ENCODE measurements at places on chromosomes 3 and 15.

DNA sequence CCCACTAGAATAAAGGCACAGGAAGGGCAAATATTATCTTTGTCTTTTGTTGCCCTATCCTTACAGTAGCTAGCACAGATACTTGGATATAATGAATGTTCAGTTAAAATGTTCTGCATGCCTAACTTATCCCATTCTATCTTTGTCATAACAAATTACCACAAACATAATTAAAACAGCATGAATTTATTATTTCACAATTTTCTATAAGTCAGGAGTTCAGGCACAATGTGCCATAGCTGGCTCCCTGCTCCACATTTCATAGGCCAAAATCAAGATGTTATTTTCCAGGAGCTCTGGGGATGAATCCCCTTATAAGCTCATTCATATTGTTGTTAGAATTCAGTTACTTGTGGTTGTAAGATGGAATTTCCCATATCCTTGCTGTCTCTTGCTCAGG lies 975.5 kb downstream of the IGSF11 start:
- no peak for DNase-seq

DNA sequence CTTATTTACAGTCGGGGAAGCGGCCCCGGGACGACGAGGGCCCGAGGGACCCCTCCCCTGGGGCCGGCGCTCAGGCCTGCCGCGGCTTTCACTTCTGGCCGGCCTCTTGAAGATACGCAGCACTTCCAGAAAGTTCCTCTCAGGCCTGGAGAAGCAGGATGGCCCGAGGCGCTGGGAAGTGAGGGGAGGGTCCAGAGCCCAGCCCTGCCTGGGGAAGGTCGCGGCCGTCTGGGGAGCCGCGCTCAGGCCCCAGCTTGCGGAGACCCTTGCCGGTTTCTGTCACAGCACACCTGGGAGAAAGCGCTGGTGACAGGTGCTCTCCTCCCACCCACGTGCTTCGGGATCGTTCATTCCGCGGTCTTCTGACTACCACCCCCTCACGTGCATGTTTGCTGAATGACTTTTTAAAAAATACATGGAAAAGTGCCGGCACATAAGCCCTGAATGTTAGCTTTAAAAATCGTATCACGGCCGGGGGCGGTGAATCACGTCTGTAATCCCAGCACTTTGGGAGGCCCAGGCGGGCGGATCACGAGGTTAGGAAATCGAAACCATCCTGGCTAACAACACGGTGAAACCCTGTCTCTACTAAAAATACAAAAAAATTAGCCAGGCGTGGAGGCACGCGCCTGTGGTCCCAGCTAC lies 727 bp upstream of the TM2D3 start:
- no peak for DNase-seq

DNA sequence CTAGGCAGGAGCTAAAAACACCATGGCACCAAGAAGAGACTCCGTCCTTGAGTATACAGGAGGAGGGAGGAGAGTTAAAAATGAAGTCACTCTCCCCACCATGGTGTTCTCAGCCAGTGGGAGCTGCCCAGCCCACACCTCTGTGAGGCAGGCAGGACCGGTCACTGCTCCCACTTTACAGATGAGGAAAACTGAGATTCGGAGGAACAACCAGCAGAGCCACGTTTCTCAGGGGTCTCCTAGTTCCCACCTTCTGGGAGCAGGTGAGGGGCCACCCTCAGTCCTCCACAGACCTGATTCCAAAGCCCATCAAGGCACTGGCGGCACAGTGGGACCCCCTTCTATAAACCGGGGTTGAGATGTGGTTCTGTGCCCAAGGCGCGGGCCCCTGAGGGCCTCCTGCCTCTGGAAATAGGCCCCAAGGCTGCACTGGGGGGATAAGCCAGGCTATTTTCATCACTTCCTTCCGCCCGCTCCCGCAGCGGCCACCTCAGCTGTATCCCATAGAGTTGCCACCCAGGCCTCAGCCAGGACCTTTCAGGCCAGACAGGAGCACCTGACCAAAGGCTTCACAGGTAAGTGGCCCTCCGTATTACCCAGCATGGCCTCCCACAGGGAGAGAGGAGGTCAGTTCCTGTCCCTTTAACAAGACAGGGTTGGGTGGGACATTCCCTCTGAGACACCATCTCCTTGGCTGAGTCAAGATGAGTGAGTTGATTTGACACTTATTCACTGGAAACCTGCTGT lies at the start of gene GP9:
Gene GP9 (plus strand): TSS at position 504 of the 747 bp plus-strand sequence. CDS start 961 bp downstream, outside the sequence.
- no peak for DNase-seq

- DNase-seq, result no peak
These were observed 150.0 kb upstream of the CHL1 start for GRCh38 chr3:46576-46975.

GRCh38 chr3:111741181-111741580 lies 117.9 kb upstream of the PHLDB2 start:
- DNase-seq, result no peak

DNA sequence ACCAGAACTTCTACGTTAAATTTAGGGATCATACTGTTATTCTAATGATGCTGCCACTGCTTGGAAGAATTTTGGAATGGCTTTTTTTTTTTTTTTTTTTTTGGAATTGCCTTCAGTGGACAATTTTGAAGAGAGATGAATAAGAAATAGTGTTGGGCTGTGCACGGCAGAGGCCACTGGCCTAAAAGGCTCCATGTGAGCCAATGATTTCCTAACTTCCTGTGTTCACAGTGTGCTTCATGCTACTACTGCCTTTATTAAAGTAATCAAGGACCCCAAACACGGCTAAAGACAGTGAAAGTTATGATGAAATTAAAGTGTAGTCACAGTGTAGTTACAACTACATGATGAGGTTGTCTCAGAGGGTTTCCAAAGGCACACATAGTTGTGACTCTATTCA lies 100.8 kb upstream of the TNFAIP8L3 start:
- no peak for DNase-seq

DNA sequence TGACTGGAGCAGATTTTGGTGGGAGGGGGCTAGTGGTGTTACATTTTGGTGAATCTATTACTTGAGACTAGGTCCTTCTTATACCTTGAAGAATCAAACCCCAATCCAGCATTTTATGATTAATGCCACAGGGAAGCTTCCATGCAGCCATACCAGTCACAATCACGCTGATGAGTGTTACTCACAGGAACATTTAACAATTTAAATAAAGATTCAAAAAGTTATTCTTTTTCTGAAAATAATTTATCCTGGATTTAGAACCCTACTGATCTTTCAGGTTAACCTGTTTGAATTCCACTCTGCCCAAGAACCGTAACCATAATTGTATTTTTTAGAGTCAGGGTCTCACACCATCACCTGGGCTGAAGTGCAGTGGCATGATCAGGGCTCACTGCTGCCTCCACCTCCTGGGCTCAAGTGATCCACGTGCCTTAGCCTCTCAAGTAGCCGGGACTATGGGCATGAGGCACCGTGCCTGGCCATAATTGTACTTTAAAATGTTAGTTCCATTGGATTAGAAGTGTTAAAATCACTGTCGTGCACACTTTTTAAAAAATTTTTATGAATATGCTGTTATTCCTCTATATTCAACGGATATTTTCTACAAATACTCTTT lies 929 bp upstream of the MTMR10 start:
- no peak for DNase-seq

DNA sequence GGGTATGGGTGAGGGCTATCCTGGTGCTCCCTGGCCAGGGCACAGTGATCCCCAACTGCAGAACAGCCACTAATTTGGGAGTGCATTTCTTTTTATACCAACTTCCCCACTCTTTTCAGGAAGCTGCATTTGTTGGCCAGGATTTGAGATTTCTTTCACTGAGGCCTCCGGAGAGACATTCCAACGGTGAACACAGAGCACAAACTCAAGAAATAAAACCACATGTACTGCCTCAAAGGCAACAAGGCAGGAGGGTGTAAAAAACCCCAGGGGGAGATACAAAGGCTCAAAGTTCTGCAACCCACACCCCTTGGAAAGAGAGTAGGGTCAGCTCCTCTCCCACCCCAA lies 65.3 kb downstream of the CPN2 start:
- DNase-seq, result no peak

DNA sequence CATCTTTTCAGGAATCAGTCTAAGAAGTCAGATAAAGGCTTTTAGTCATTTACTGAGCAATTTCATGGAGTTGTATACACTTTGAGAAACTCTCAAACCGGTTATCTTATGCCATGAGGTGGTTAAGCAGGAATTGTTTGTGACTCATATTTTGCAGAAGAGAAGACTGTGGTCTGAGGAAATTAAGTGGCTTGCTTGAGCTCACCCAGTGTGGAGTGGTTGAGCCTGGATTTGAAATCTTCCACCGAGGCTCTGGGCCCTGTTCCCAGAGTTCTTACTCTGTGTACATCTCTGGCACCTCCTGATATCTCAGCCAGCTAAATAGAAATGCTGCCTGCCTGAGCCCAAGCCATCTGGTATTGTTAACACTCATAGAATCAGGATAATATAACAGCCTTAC lies 37.8 kb upstream of the BCL6 start:
- DNase-seq, result no peak

DNA sequence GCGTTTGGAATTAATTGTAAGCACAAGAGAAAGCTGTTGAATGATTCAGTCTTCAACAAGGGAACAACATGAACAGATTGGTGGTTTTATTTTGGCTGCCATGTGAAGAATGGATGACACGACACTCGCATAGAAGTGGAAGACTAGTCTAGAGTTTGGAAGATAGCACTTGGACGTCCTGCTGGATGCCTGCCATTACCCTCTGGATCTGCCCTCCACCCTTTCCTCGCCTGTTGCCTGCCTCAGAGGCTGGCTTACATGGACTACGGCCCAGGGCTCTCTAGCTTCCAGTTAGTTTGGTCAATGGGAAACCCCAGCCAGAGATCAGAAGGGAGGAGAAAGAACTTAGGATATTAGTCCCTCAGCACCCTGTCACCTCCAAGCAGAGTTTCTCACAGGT lies 493.5 kb downstream of the FHIT start:
- DNase-seq, result no peak

- no peak for DNase-seq
These were observed 35.6 kb upstream of the CCK start for GRCh38 chr3:42301446-42302175.

- DNase-seq, result no peak
These were observed 79.4 kb upstream of the CADPS start for GRCh38 chr3:62954580-62954979.

DNA sequence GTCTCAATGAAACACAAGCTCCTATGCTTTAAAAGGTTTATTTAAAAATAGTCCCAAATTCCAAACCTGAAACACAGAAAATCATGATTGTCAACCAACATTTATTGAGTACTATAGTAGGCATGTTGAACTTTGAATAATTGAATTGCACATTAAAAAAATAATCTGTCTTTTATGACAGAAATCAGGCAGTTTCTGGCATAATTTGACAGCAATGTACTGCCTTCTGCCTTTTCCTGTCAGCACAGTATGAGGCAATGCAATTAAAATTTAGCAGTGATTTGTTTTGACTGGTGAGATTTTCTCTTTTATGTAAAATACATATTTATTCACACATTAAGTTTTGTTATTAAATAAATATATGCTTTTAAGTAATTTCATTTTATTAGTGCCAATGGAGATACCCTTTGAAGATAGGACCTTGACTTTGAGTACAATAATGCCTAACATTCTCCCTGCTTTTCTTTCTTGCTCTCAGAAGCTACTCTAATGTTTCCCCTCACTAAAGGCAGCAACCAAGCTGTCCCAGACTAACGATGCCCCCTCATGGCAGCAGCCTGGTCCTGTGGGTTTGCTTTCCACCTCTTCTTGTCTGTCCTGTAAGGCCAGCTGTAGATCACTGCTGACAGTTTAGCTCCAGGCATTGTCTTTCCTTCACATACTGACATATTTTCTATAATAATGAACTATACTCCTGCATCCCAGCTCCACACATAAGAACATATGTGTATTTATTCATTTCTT lies 346.7 kb downstream of the IL20RB start:
- DNase-seq, result no peak

DNA sequence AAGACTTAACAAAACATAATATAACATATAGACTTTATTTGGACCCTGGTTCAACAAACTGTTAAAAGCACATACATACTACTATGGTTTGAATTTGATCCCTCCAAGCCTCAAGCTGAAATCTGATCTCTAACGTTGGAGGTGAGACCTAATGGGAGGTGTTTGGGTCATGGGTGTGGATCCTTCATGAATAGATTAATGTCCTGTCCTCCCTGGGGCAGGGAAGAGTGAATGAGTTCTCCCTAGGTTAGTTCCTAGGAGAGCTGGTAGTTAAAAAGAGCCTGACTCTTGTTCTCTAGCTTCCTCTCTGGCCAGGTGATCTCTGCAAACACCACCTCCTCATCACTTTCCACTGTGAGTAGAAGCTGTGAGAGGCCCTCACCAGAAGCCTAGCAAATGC lies 36.4 kb downstream of the CLASP2 start:
- no peak for DNase-seq

DNA sequence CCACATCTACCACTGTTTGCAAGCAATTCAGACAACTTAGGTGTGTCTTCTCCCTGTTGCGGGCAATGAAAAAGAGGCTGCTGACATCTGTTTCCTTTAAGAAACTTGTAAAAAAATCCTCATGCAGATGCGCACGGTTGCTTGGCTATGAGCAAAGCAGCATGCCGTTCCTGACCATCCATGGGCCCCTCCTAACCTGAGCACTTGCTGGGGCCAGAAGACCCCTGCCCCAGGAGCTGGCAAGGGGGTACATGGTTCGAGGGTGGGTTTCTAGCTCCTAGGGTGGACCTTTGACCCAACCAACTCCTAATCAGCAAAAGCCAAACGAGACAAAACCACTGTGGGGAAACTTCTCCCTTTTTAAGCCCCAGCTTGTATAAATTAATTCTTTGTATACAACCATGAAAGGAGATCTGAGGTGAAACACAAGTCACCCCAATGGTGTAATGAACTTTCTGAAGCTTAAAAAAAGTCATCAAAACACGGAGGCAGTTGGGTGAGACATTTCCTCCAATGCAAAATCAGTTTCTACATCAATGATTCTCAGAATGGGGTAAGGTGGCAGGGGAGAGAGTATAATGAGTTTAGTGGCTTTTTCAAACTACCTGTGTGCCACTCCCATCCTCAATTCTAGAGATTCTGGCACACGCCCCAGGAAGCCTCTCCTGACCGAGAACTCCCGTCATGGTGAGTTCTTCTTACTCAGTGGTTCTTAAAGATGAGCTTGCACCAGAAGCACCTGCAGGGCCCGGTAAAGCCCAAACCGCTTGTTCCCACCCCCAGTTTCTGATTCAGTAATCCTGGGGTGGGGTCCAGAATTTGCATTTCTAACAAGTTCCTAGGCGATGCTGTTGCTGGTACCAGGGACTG lies 44.1 kb downstream of the CPN2 start:
- DNase-seq, result no peak

DNA sequence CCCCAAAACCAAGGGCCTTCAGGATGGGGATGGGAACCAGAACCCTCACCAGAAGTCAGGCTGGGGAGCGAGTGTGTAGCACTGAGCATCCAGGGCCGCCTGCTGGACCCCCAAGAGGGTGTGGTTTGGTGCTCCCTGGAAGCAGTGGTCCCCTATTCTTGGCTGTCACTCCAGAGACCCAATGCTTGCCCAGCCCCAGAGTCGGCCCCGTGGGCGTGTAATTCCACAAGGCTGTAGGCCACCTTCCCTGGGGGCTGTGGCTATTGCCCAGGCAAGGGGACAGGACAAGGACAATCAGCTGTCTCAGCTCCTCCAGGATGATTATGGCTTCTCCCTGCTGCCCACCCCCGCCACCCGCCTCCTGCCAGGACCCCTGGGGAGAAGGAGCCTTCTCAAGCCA lies 14.5 kb downstream of the IGDCC3 start:
- no peak for DNase-seq
